Esophagus squamous epithelium (tissue), 5 donors: ENCODE measurements at places on chromosomes 4 and X.

DNA sequence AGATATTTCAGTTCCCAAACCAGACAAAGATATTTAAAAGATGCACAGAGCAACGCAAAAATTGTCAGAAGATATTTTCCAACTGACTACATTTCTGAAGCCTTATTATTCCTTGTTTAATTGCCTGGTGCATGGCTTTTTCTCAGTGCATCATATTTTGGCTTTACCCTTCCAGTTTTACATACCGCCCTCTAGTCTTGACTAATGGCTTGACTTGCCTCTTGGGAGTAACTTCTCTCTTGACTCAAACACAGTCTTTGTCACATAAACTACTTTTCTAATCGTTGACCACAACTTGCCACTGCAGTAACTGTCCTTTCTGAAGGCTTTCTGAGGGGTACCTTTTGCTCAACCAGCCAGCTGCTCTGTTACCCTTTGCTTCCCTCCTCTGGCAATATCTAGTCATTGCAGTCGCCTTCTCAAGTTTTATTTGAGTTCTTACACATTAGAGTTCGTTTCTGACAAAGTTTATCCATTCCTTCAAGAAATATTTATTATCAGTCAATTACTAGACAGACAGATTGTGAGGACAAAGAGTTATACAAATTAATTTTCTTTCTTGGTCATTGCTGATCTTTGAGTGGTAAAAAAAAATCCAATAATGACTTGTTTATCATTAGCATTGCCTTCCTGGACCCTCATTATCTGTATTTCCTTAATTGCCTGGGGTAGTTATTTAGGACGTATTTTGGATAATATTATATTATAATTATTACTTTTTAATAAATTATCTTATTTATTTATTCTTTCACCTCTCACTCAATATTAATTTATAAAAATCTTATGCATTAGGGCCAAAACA lies 506.9 kb upstream of the PCDH10 start:
- DNase-seq, result no peak

DNA sequence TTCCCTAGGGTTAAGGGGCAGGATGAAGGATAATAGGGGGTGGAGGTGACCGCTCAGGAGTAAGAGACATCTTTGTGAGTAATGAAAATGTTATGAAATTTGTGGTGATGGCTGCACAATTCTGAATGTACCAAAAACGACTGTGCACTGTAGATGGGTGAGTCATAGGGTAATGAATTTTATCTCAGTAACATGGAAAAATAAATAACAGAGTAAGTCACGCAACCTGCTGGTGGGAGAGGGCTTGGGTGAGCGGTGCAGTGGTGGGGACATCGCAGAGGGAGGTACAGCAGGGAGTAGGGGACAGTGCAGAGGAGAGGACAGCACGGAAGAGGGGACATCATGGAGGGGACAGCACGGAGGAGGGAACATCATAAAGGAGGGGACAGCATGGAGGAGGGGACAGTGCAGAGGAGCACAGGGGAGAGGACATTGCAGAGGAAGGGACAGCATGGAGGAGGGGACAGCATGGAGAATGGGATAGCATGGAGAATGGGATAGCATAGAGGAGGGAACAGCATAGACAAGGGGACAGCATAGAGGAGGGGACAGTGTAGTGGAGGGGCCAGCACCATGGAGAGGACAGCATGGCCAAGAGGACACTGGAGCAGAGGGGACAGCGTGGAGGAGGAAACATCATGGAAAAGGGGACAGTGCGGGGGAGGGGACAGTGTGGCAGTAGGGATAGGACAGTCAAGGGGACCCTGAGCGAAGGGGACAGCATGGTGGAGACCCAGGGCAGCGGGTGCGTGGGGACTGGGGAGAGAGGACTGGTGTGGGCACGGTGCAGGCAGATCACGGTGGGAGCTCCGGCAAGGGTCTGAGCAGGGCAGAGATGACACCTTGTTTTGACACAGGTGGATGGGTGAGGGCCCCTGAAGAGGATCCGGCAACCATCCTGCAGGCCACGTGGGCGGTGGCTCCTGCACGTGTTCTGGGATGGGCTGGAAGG lies 68.5 kb upstream of the MXD4 start:
- DNase-seq, result no peak

- no peak for DNase-seq
Observed at GRCh38 chr4:77183777-77184420, 26.9 kb downstream of the CCNG2 start.

DNA sequence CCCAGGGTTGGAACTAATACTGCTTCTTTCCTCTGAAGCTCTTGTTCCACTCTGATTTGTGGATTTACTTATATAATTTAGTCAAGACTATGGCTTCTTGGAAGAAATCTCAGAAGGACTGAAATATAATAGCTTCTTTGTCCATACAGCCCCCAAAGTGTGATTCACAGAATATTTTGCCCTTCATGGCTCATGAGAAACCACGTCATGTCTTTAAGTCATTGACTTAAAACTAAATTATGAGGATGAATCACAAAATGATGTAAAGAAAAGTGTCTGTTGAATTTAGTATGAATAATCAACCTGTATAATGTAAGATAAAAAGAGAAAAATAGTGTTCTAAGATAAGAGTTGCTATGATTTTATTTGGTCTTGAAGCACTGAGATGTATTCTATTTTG lies 43.3 kb upstream of the AGA start:
- DNase-seq, result no peak

DNA sequence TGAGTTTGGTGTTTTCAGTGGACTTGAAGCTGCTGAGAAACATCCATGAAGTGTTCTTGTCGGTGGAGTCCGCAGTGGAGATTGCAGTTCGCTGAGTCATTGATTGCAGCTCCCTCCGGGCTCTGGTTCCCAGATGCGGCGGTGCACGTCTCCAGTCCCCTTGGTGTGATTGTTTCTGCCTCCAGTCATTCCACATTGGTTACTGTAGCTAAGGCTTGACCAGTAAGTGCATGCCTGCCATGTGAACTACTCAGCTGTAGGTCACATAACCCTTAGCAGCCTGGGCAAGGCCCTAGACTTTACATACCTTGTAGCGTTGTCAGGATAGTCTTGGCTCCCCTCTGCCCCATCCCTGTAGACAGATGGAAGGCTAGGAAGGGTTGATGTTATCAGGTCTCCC lies 53.8 kb upstream of the CLCN4 start:
- DNase-seq, result no peak
